HepG2 (cell line): ENCODE measurements at places on chromosomes 2 and 18. TPM values are rescaled to one million over a fixed set of nuclear protein-coding genes. Genes with fewer than 3 reads are reported as not detected.

Gene TMEM87B
- 9.9 and 15.1 TPM in 2 replicates for total RNA-seq

Gene GPD2
- 0.65 TPM in 1 of 2 replicates, not detected in the other for total RNA-seq

Gene KIAA2012
- total RNA-seq: not detected in 2 replicates

Gene RAB6C
- total RNA-seq: not detected in 2 replicates

Gene CD226
- total RNA-seq: 0.15 and 0.77 TPM in 2 replicates
